Activated CD4-positive, alpha-beta T cell treated with anti-CD3 and anti-CD28 coated beads, Interleukin-2, amount 10 ng/mL, durations not matched to agents 7 days and 5 days (primary cell): ENCODE measurements at places on chromosomes 13 and 19. TPM values are rescaled to one million over a fixed set of nuclear protein-coding genes. Genes with fewer than 3 reads are reported as not detected.

GRCh38 chr19:40411958-40412499, 1.1 kb downstream of the PRX start:
- H3K27ac ChIP-seq = no peak overlapping the region
- no peak for DNase-seq
- no peaks in the 10 kb centered on the region for H3K27me3 ChIP-seq
- H3K4me1 ChIP-seq = peaks cover 22% of the 10 kb centered on the region
- no peaks in the 10 kb centered on the region for H3K36me3 ChIP-seq

DNA sequence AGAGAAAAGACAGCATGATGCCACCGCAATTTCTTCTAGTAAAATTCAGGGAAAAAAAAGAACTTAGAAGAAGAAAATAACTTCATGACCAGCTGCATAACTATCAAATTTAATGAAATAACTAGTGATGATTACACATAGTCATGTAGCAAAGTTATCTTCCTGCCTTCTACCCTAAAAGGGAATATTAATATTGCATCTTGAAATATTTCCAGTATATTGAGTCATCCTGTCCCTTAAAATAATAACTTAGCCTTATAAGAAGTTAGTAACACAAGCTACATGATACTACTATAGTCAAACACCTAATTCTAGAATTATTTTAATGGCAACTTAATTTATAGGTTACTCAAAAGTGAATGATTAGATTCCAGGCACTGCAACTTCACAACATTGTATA, 289.2 kb downstream of the KLF12 start:
- peaks cover 8% of the 10 kb centered on the region for H3K4me1 ChIP-seq
- H3K27me3 ChIP-seq = no peaks in the 10 kb centered on the region
- no peak overlapping the region for H3K27ac ChIP-seq
- H3K36me3 ChIP-seq = peaks cover 18% of the 10 kb centered on the region
- no peak for DNase-seq

DNA sequence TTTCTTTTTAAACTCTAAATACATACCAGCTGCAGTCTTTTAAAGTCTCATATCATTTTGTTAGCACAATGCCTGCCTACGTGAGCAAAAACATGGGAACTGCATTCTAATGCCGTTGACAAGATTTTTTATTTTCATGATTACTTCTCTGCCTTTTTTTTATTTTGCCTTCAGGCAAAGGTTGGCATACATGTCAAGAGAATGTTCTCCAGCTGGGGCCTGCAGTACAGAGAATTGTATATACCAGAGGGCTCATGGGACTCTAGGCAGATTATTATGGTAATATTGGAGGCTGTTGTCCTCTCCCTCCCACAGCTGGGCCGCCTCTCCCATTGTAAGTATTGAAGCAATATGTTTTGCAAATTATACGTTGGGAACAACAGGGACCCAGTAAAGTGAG, 53.9 kb upstream of the OBI1 start:
- no peak overlapping the region for H3K27ac ChIP-seq
- peaks cover 11% of the 10 kb centered on the region for H3K27me3 ChIP-seq
- H3K36me3 ChIP-seq = no peaks in the 10 kb centered on the region
- DNase-seq = no peak

The C13orf42 gene
- total RNA-seq = not detected

The OR7A5 gene
- total RNA-seq = not detected

DNA sequence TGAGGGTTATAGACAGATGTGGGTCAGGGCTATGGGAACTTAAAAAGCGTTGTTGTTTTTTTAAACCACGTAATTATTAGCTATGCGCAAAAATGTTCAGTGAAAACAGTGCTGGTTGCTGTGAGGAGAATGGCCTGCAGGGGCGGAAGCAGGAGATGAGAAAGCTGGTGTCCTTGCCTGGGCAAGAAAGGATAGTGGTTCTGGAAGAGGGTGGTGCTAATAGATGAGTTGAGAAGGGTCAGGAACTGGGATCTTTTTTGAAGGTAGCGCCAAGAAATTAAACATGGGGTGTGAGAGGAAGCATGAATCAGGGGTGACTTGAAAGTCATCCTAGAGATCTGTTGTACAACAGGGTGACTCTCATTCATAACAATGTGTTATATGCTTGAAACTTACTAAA, 4.8 kb upstream of the SMG9 start:
- H3K4me1 ChIP-seq = peaks cover 54% of the 10 kb centered on the region
- no peak overlapping the region for H3K4me3 ChIP-seq
- H3K27me3 ChIP-seq = no peaks in the 10 kb centered on the region
- no peak for DNase-seq

DNA sequence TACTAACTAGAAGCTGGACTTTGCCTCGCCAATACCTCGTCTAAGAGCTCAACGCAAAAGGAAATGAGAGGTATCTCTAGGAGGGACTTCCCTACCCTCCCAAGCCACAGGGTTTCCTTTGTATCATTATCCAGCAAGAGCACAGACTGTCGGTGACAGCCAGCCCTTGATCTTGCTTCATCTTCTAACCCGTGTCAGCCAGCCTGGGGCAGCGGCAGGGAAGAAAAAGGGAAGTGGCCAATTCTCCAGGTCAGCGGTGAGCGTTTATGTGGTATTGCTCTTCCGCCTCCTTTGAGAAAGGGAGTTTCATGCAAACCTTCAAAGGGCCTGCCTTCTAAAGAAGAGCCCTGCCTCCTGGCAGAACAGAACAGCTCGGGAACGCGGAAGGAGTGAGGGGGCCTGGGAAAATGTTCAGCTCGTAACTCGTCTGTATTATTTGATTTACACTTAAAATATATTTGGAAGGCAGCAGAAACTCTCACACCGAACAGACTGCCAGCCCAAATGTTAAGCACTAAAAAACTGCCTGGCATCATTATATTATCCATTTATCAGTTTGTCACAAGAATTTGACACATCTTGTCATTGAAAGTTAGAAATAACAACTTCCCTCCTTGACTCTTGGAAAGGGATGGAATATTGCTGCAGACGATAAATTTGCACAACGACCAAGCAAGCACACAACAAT, 41.8 kb downstream of the EFNB2 start:
- peak; percentile 12 for DNase-seq
- H3K27ac ChIP-seq = no peak overlapping the region
- peaks cover 66% of the 10 kb centered on the region for H3K27me3 ChIP-seq
- H3K36me3 ChIP-seq = no peaks in the 10 kb centered on the region
- H3K4me3 ChIP-seq = no peak overlapping the region

The CCDC122 gene
- 0.50 TPM for total RNA-seq

The LGALS14 gene
- total RNA-seq = not detected

The ADM5 gene
- 4.9 TPM for total RNA-seq

GRCh38 chr13:21316376-21316775, 139.9 kb downstream of the MRPL57 start:
- H3K36me3 ChIP-seq = peaks cover 10% of the 10 kb centered on the region
- H3K27me3 ChIP-seq = no peaks in the 10 kb centered on the region
- H3K4me3 ChIP-seq = no peak overlapping the region
- H3K27ac ChIP-seq = no peak overlapping the region

DNA sequence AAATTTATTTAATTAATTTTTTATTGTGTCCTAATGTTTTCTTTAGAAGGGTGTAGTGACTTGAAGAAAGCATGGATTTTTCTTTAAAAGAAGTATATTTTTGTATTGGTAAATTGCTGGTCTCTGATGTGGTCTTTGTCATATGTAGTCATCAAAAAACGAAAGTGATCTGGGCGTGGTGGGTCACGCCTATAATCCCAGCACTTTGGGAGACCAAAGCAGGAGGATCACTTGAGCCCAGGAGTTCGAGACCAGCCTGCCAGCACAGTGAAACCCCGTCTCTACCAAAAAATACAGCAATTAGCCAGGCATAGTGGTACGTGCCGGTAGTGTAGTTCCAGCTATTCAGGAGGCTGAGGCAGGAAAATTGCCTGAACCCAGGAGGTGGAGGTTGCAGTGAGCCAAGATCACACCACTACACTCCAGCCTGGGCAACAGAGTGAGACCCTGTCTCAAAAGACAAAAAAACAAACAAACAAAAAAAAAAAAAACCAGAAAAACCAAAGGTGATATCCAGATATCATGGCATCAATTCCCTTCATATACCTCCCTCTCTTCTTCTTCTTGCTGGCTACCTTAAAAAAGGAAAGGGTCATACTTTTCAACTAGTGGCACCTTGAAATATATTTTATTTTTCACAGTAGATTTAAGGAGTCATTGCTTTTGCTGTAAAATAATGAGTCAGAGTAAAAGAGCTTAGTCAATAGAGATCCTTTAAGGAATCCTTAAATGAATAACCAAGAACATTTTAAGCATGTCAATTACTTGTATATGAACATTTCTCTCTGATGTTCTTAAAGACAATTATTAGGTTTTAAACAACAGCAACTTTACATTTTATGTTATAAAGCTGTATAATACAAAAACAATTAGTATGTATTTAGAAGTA, 19.9 kb downstream of the KCTD4 start:
- H3K36me3 ChIP-seq = peaks cover 22% of the 10 kb centered on the region
- no peak overlapping the region for H3K4me3 ChIP-seq
- DNase-seq = no peak
- H3K4me1 ChIP-seq = peaks cover 32% of the 10 kb centered on the region
- no peaks in the 10 kb centered on the region for H3K27me3 ChIP-seq

DNA sequence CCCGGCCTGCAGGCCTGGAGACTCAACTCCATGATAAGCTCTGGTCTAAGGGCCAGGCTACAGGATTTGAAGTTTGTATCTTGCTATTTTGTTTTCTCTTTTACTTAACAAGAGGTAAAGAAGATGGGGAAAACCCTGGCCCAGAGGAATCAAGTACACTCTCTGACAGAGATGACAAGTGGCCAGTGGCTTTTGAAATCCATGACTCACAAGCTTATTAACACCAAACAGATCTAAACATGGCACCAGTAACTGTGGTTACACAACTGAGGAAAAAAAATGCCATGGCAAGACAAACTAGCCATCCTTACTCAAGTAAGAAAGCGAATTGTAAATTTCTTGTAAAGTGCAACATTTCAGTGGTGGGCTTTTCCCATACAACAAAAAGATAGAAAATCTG, 72.6 kb upstream of the SERTM1 start:
- H3K36me3 ChIP-seq = no peaks in the 10 kb centered on the region
- no peak for DNase-seq

DNA sequence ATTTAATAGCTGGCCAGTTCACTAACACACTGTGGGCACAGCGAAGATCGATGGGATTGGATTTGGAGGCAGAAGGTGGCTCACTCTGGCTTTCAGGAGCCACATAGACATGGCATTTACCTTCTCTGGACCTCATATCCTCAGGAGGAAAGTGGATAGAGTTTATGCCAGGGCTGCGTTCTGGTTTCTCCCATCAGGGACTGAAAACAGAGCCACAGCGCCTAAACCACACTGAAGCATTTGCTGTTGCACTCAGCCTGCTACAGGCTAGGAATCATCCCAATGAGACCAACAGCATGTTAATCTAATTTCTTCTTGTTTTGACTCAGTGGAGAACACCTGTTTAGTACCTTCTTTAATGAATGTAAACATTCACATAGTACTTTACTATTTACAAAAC, 1.6 kb downstream of the CYSLTR2 start:
- peaks cover 3% of the 10 kb centered on the region for H3K36me3 ChIP-seq
- no peak overlapping the region for H3K27ac ChIP-seq
- H3K4me3 ChIP-seq = peak overlapping the region; percentile 4
- no peak for DNase-seq
- no peaks in the 10 kb centered on the region for H3K27me3 ChIP-seq
- H3K4me1 ChIP-seq = peaks cover 35% of the 10 kb centered on the region

DNA sequence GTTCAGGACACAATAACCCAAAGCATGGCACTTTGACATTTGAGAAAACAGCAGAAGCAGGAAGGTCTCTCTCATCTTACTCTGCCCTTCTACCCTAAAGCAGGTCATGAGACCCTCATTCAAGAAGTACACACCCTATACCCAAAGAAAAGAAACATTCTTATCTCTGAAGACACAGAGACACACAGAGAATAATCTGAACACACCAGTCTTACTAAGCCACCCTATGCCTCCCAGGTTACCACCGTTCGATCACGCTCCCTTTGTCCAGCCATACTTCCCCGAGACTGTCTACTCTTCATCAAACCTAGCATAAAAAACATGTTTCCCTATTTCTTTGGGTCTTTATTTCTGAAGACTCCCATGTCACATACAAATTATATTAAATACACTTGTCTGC, 66.5 kb upstream of the ANKRD10 start:
- no peak for DNase-seq
- no peak overlapping the region for H3K27ac ChIP-seq
- no peak overlapping the region for H3K4me3 ChIP-seq
- no peaks in the 10 kb centered on the region for H3K4me1 ChIP-seq
- H3K27me3 ChIP-seq = peaks cover 44% of the 10 kb centered on the region

DNA sequence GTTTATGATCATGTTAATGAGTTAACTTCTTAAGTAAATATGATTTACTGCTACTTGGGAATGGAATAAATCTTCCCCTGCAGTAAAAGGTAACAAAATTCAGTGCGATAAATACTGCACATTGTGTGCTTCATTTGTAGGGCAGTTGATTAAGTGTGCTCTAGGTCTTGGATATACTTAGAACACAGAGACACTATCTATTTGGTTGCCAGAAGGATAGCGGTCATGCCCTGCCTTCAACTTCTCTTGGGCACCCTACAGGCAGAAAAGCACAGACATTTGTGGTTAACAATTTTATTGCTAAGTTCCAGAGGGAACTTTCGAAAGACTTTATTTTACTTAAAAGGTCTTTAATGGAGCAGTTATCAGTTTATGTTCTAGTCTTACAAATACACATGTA, 605.8 kb downstream of the PCDH9 start:
- no peaks in the 10 kb centered on the region for H3K27me3 ChIP-seq
- no peak overlapping the region for H3K27ac ChIP-seq
- no peak overlapping the region for H3K4me3 ChIP-seq
- no peak for DNase-seq
- no peaks in the 10 kb centered on the region for H3K4me1 ChIP-seq

GRCh38 chr19:12891553-12892021, 627 bp downstream of the GCDH start:
- peaks cover 3% of the 10 kb centered on the region for H3K27me3 ChIP-seq
- peak overlapping the region; percentile 91 for H3K27ac ChIP-seq
- H3K36me3 ChIP-seq = peaks cover 10% of the 10 kb centered on the region
- DNase-seq = no peak
- peaks cover 27% of the 10 kb centered on the region for H3K4me1 ChIP-seq
- H3K4me3 ChIP-seq = peak overlapping the region; percentile 93

- H3K4me1 ChIP-seq = peaks cover 24% of the 10 kb centered on the region
- no peak for DNase-seq
- peaks cover 16% of the 10 kb centered on the region for H3K36me3 ChIP-seq
- H3K4me3 ChIP-seq = no peak overlapping the region
- no peaks in the 10 kb centered on the region for H3K27me3 ChIP-seq
Measured at GRCh38 chr19:2064788-2065524, 13.9 kb upstream of the MKNK2 start.
